ENCODE measurements at places on chromosomes 1 and 21. TPM values are rescaled to one million over a fixed set of nuclear protein-coding genes. Genes with fewer than 3 reads are reported as not detected.

Gene ACTN2
- 0.14 TPM for total RNA-seq

Gene CD53
- not detected for total RNA-seq

Gene KPRP
- total RNA-seq = not detected

Gene SH2D2A
- 2.8 TPM for total RNA-seq

Gene RABGGTB
- total RNA-seq = 68.5 TPM

Gene MMP23B
- 0.73 TPM for total RNA-seq

Gene ZZZ3
- 20.8 TPM for total RNA-seq

Gene TNNT2
- not detected for total RNA-seq

Gene C2CD4D
- total RNA-seq = not detected

Gene KNCN
- total RNA-seq = not detected

Gene NPPB
- total RNA-seq = not detected

Gene MFN2
- total RNA-seq = 33.8 TPM

Gene AMPD1
- not detected for total RNA-seq

Gene RGS8
- not detected for total RNA-seq

Gene PARP1
- total RNA-seq = 114 TPM

Gene PCAT6
- 2.9 TPM for total RNA-seq

Gene NUDT4B
- 0.35 TPM for total RNA-seq

Gene MAP3K7CL
- 1.5 TPM for total RNA-seq

Gene TRIM46
- 2.1 TPM for total RNA-seq

Gene COP1
- total RNA-seq = 30.8 TPM

Gene PROK1
- not detected for total RNA-seq

Gene CFAP107
- not detected for total RNA-seq

Gene FAM151A
- 0.05 TPM for total RNA-seq
